Upper lobe of right lung (tissue), 1 donor: ENCODE measurements at places on chromosomes 13 and 19. TPM values are rescaled to one million over a fixed set of nuclear protein-coding genes. Genes with fewer than 3 reads are reported as not detected.

DNA sequence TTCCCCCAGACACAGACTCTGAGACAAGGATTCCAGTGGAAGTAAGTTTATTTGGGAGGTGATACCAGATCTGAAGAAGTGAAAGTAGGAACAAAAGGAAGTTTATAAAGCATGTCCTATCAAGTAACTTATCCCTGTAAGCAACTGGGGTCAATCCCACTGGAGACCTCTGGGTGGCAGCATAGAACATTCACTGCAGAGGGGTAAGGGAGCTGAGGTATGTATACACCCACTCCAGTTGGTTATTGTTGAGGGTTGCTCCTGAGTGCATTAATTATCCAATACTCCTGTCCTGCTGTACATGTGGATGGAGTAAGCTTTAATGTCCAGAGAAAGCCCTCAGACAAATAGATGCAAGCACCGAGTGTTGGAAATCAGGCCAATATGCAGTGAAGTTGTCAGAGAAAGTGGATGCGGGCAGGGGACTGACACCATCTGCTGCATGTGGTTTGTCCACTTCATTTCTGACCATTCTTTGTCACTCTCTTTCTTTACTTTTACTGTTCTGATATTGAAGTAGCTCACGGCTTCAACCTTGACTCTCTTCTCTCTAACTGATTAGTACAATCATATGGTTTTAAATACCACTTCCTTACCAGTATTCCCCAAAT is 46.7 kb downstream of the NOTCH3 start:
- H3K27me3 ChIP-seq = no peaks in the 10 kb centered on the region
- H3K36me3 ChIP-seq = no peaks in the 10 kb centered on the region
- DNase-seq = no peak
- H3K4me3 ChIP-seq = no peak overlapping the region

GRCh38 chr13:20989656-20990321 is 71.6 kb downstream of the LATS2 start:
- H3K27ac ChIP-seq = no peak overlapping the region
- H3K36me3 ChIP-seq = peaks cover 61% of the 10 kb centered on the region
- no peak overlapping the region for H3K4me3 ChIP-seq
- no peak for DNase-seq
- H3K27me3 ChIP-seq = no peaks in the 10 kb centered on the region

GRCh38 chr13:36865265-36865664 is 46.2 kb downstream of the RFXAP start:
- H3K27me3 ChIP-seq = no peaks in the 10 kb centered on the region
- no peaks in the 10 kb centered on the region for H3K4me1 ChIP-seq
- H3K4me3 ChIP-seq = no peak overlapping the region
- H3K36me3 ChIP-seq = no peaks in the 10 kb centered on the region
- H3K27ac ChIP-seq = no peak overlapping the region
- no peak for DNase-seq

- H3K4me1 ChIP-seq = peaks cover 99% of the 10 kb centered on the region
- H3K36me3 ChIP-seq = peaks cover 4% of the 10 kb centered on the region
- H3K27ac ChIP-seq = peak overlapping the region; percentile 80
- no peak overlapping the region for H3K4me3 ChIP-seq
- H3K27me3 ChIP-seq = no peaks in the 10 kb centered on the region
- no peak for DNase-seq
Measured at GRCh38 chr19:38654628-38655055, 7.2 kb downstream of the ACTN4 start.

DNA sequence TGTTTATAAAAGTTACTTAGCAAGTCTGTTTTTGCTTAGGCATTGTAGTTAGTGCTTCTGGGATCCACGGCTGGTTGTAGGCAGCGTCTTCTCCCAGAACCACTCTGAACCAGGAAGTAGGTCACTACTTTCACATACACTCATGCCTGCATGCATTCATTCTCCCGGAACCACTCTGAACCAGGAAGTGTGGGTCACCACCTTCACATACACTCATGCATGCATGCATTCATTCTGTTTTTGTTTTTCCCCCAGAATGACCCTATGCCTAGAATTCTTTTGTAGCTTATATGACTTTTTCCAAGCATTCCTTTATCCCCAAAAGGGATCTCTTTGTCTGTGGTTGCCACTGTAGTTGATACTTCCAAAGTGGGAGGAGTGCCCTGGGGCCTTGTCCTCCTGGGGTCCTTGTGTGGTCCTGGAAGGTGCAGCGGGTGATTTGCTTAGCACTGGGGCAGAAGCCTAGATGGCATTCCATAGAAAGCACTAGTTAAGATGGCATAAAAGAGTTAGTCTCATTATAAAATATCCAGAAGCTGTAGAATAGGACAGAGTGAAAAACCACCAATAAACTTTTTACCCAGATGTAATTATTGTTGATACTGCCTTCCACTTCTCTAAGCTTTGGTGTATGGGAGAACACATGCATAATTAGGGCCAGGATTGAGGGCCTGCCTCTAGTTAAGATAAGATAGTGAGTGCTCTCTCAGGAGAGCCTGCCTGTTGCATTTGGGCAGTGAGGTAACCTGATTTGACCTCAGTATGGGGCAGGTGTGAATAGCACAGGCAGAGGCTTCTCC is 68.6 kb upstream of the TEX29 start:
- no peak overlapping the region for H3K4me3 ChIP-seq
- H3K27me3 ChIP-seq = no peaks in the 10 kb centered on the region
- H3K36me3 ChIP-seq = peaks cover 37% of the 10 kb centered on the region

DNA sequence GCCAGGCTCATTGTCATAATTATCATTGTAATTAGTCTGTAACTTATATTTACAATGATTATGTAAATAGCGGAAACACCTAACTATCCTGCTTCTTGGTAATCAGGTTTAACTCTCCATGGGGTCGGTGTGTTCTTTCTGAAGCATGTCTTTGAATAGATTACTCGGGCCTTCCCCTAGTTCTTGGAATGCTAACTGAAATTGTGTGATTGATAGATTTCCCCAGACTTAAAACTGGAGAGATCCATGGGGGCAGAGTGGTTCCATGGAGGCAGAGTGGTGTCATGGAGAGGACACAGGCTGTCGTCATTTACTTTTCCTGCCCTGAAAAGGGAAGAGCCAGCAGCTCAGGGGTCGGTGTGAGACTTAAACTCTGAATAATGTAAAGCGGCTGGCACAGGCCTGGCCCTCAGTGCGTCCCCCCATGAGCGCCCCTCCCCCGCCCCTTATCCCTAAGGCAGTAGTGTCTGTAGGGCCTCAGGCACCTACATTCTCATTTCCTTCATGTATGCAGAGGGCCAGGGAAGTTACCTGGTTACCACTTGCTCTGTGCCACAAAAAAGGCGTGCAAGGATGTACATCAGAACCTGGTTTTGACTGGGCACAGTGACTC is 225.1 kb downstream of the TM9SF2 start:
- no peaks in the 10 kb centered on the region for H3K27me3 ChIP-seq
- DNase-seq = no peak
- no peak overlapping the region for H3K27ac ChIP-seq
- no peaks in the 10 kb centered on the region for H3K36me3 ChIP-seq
- no peak overlapping the region for H3K4me3 ChIP-seq
- H3K4me1 ChIP-seq = no peaks in the 10 kb centered on the region

GRCh38 chr19:47729468-47729798 is 15.9 kb upstream of the NOP53 start:
- H3K27me3 ChIP-seq = no peaks in the 10 kb centered on the region
- H3K27ac ChIP-seq = peak overlapping the region; percentile 85
- peak overlapping the region; percentile 43 for H3K4me3 ChIP-seq
- peaks cover 41% of the 10 kb centered on the region for H3K36me3 ChIP-seq
- peaks cover 52% of the 10 kb centered on the region for H3K4me1 ChIP-seq

DNA sequence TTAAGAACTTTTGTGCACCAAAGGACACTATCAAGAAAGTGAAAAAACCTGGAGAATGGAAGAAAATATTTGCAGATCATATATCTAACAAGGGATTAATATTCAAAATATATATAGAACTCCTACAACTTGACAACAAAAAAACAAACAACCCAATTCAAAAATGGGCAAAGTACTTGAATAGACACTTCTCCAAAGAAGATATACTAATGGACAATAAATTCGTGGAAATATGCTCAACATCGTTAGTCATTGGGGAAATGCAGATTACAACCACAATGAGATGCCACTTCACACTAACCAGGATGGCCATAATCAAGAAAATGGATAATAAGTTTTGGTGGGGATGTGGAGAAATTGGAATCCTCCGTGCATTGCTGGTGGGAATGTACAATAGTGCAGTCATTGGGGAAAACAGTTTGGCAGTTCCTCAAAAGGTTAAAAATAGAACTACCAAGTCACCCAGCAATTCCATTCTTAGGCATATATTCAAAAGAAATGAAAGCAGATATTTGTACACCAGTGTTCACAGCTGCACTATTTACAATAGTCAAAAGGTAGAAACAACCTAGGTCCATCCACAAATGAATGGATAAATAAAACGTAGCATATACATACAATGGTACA is 2.2 kb upstream of the LSR start:
- peak overlapping the region; percentile 95 for H3K27ac ChIP-seq
- no peaks in the 10 kb centered on the region for H3K36me3 ChIP-seq
- H3K4me1 ChIP-seq = peaks cover 4% of the 10 kb centered on the region
- H3K27me3 ChIP-seq = peaks cover 11% of the 10 kb centered on the region

Gene LSM7
- total RNA-seq = 55.9 TPM

Gene FXYD5
- 124 TPM for total RNA-seq
